ENCODE measurements at places on chromosomes 1 and 21.

- DNase-seq = no peak
These were observed 54.6 kb downstream of the RAP1GAP start for GRCh38 chr1:21614419-21615115.

GRCh38 chr1:53345996-53346813, 18.3 kb upstream of the LRP8 start:
- DNase-seq = no peak

- no peak for DNase-seq
These were observed 17.0 kb downstream of the TFF3 start for GRCh38 chr21:42298237-42298636.

- no peak for DNase-seq
These were observed 6.3 kb downstream of the CRCT1 start for GRCh38 chr1:152520561-152521090.

DNA sequence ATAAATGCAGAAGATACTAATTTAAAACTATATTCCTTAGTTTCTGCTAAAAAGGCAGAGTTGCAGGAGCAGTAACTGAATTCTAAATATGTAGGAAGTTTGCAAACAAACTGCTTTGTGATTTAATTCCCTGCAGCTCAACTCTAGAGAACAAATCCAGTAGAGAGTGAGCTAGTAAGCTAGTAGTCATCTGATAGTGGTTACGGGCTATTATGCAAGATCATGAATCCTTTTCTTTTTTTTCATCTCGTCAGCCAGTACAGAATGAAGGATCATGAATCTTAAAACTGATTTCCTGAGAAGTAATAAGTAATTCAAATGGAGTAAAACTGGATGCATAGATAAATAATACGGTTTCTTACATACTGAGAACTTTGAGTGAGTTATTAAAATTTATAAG, 3.3 kb downstream of the DPH5 start:
- peak; percentile 30 for DNase-seq

DNA sequence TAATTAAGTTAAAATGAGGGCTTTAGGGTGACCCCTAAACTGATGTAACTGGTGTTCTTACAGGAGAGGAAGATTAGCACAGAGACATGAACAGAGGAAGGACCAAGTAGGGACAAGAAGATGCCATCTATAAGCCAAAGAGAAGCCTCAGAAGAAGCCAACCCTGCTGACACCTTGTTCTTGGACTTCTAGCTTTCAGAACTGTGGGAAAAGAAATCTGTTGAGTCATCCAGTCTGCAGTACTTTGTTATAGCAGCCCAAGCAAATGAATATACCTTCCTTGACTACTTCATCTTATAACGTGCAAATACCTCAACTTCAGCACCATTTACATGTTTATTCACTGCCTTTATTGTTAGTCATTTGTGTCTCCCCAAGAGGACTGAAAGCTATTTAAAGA, 3.4 kb downstream of the ZBTB21 start:
- no peak for DNase-seq

DNA sequence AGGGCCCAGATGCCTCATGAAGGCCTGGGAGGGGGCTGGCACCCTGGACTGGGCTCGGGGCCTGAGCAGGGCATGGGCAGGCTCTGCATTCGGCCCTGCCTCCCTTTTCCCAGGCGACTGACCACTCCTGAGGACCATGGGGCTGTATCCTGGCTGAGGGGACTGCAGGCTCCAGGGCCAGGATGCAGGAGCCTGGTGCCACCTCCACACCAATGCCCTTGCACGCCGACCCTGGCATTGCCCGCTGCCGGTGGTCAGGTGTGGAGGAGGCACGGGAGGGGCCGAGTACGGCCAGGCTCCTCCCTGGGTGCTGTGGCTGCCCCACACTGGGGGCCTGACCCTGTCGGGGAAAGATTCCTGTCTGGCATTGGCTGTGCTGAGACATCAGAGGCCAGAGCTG, 128.9 kb downstream of the SIK1 start:
- DNase-seq = no peak
